GM12892 (cell line): ENCODE measurements at places on chromosomes 5 and 9.

DNA sequence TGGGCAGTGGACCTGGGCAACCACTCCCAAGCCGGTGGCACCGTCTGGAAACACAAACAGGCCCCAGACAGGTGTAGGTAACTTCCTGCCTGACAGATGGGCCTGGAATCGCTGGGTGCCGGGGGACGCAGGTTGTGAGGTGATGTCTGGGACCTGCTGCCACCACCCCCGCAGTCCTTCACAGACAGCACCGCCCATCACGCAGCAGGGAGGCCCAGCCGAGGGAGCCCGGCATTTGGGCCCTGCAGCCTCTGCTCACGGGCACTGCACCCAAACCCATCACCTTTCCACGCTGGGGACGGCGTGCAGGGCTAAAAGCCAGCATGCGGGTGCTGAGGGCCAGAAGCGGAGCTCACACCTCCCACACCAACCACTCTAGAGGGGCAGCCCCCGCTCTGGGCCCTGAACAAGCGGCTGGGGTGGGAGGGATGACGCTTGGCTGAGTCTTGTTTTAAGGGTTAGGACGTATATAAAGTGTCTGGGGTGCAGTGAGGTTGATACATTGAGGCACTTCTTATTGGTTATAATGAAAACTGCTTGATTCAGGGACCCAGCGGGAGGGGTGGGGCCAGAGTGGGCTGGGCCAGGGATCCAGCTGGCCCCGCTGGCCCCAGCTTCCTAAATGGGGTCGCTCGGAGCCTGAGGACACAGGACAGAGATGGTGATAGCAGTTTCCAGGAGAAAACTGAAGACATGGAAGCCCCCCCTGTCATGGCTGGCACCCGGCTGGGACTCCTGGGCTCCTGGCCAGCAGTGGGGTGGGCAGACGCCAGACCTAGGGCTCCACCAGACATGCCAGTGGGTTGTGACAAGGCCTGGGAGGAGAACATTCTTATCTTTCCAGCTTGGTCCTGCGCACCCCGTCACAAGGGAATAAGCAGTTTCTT, 11.3 kb downstream of the MYMK start:
- DNase-seq: no peak

DNA sequence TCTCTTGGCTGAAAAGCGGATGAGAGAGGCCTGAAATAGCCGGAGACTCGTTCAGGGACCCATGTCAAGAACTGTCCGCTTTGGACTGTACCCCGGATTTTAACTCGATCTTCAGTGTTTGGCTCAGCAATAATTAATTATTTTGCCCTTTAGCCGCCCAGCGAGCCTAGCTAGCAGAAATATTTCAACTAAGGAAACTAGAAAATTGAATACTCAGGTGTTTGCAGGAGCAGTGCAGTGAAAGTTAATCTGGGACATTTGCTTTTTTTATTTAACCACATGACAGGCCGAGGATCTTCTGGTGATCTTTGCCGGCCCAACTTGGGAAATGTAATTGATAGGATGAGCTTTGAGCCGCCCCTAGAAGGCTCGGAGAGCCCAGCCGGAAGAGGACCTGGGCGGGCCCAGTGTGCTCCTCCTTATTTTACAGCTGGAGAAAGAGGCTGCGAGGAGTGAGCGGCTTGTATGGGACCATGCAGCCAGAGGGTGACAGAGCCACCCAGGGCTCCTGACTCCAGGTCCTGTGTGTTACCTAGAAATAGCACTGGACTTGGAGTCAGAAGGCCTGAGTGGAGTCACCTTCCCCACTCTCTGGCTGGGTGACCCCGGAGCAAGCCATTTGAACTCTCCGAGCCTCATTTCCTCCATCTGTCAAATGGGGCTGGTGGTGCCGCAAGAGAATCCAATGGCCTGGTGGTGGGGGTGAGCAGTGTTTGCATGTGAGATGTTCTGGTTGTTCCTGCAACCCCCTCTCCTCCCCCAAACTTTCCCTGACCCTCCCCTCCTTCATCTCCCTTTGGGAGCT, 2.4 kb downstream of the PPARGC1B start:
- no peak for DNase-seq

- no peak for DNase-seq
Observed at GRCh38 chr5:158344376-158344775, 485.4 kb upstream of the CLINT1 start.

DNA sequence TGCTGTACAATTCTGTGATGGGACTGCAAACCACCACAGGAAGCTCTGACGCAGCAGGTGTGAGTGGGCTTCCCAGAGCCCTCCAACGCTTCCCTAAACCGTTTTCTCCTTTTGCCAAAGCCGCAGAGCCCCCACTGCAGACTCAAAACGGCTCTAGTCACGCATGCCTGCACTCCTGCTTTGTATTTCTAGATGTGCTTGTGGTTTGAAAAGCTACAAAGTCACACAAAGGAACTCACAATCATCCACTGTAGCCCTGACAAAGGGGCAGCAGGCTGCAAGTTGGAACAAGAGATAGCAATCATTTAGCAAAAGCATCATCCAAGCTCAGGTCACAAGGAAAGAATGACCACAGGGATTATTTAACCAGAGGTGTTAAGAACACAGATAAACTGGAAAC, 79.3 kb downstream of the PTPN3 start:
- no peak for DNase-seq

- no peak for DNase-seq
Observed at GRCh38 chr5:33457126-33457525, 16.4 kb downstream of the TARS1 start.

DNA sequence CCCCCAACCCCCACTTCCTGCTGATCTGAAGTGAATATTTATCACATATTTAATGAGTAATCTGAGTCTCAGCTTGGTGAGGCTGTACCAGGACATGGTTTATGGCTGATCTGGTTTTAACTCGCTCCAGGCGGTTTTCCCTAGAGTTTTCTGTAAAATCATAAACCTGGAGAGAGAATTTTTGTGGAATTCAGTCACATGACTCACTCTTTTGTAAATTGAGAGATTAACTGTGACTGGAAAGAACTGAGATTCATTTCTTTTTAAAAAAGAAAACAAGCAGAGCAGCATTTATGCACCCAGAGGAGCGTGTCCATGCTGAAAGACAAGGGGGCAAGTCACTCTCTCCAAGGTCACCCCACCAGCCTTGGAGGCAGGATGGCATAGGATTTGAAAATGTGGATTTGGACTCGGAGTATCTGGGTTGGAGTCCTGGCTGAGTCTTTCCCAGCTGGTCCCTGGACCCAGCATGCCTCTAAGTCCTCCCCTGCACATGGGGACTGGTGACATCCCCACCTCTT, 81.8 kb downstream of the ZNF618 start:
- DNase-seq: no peak

DNA sequence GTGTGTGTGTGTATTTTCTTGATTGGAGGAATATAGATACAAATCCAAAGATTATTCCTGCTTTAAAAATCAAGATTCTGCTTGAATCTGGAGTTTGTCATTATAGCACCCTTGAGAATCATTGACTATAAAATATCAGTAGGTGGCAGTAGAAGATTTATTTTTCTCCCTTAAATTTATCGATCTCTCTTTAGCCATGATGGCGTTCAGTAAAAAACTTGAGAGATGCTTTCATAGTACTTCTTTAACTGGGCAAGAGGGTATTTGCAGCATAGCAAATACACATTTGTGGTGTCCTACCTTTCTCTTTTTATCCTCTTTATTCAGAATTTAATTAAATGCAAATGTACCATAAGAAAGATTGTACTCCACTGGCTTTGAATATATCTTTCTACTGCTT, 307.7 kb downstream of the ADGRV1 start:
- DNase-seq: no peak

DNA sequence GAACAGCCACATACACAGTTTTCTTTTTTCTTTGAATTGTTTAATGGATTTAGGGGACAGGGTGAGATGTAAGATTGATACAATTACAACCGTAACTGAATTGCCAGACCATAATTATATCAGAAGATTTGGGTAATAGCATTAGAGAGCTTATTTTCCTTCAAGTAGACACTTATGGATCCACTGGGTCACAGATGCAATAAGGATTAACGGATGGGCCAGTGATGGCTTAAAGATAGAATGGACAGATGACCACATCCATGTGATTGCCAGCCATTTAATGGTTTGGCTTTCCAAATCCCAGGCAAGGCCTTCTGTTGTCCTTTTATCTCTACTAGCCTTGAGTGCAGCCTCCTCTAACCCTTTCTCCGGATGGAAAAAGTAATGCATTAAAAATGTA, 94.7 kb upstream of the NUDT12 start:
- no peak for DNase-seq

- DNase-seq: no peak
Observed at GRCh38 chr9:110623462-110624025, 44.0 kb upstream of the SVEP1 start.

DNA sequence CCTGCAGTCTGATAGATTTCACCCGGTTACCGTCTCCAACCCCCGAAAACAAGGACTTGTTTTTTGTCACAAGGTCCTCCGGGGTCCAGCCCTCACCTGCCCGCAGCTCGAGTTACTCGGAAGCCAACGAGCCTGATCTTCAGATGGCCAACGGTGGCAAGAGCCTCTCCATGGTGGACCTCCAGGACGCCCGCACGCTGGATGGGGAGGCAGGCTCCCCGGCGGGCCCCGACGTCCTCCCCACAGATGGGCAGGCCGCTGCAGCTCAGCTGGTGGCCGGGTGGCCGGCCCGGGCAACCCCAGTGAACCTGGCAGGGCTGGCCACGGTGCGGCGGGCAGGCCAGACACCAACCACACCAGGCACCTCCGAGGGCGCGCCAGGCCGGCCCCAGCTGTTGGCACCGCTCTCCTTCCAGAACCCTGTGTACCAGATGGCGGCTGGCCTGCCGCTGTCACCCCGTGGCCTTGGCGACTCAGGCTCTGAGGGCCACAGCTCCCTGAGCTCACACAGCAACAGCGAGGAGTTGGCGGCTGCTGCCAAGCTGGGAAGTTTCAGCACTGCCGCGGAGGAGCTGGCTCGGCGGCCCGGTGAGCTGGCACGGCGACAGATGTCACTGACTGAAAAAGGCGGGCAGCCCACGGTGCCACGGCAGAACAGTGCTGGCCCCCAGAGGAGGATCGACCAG, 121.3 kb downstream of the DAB2IP start:
- DNase-seq: no peak

DNA sequence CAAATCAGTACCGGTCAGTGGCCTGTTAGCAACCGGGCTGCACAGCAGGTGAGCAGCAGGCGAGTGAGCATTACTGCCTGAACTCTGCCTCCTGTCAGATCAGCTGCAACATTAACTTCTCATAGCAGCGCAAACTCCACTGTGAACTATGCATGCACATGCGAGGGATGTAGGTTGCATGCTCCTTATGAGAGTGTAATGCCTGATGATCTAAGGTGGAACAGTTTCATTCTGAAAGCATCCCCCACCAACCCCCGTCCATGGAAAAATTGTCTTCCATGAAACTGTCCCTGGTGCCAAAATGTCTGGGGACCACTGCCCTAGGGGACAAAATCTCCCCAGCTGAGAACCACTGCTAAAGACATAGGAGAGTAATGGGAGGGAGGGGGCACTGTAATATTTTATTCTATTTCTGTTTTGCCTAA, 51.1 kb downstream of the P4HA2 start:
- DNase-seq: no peak

DNA sequence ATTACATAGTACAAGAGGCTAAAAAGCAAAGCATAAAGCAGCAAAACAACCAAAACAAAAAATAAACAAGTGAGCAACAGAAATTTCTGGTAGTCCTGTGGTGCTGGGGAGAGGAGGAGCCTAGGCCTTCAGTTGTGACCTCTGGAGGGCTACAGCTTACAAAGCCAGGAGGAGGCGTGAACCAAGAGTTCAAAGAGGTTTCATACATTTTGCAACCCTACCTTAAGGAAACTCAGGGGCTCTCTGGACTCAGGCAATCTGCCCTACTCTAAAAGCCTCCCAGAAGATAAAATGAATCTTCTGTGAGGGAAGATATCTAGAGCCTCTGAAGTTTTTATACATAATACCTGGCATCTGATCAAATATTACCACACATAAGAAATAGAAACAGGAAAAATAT, 187.4 kb downstream of the AGTPBP1 start:
- no peak for DNase-seq

GRCh38 chr9:124009531-124010217, 1.9 kb upstream of the LHX2 start:
- DNase-seq: no peak

DNA sequence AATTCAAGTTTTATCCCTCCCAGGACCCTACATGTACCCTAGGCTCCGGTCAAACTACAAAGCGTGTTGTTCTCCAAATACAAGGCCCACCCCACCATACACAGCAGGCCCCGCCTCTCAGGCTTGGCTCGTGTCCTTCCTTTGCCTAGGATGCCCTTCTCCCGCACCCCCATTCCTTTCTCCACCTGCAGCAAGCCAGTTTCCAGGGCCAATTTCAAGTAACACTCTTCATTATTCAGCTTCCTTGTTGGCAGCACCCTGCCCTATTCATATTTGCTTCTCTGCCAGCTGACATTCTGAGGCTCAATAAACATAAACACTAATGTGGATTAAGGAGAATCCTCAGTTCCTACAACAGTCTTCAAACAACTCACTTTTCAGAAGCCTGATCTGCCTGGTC, 31.7 kb downstream of the EPB41L4B start:
- DNase-seq: no peak

GRCh38 chr5:64566310-64566916, 60.6 kb downstream of the RGS7BP start:
- no peak for DNase-seq

GRCh38 chr9:119881898-119882297, 512.7 kb upstream of the BRINP1 start:
- DNase-seq: no peak

- no peak for DNase-seq
Observed at GRCh38 chr9:134617246-134617645, 24.4 kb upstream of the COL5A1 start.

GRCh38 chr9:88502552-88503034, 32.4 kb upstream of the NXNL2 start:
- DNase-seq: no peak

DNA sequence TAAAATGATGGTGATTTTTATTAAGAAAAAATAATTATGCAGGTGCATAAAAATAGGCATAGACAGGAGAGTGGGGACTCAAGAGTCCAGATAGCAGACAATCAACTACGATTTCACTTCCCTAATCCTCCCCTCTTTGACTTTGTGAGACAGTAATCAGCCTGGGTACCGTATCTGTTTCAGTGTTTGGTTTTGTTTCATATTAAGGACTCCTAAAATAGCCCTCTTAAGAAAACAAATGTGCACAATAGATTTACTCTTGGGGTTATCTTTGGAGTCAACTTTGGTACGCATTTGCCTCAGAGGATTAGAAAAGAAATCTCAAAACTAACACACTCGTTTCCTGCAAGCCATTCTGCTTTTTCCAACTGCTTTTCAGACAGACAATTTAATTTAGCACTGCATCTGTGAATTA, 96.3 kb downstream of the ZNF608 start:
- peak; percentile 27 for DNase-seq
